ENCODE measurements at places on chromosomes 1 and 21.

DNA sequence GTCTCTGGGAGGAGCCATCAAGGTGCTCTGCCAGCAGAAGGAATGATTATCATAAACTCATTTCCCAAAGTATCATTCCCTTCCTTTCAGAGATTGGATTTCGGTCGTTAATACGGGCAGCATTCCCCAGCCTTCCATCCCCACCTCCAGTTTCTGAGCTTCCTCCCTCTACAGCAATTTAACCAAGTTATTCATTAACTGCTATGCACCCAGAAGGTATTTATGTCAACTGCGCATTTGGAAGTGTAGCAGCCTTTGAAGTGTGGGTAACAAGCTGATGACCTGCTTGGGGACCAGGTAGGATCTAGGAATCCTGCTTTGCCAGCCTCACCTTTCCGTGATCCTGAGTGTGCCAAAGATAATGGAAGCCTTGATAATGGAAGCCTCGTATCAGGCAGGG, 172.4 kb upstream of the IGSF21 start:
- DNase-seq: no peak
- no peak overlapping the region for H3K27ac ChIP-seq
- no peak overlapping the region for H3K4me3 ChIP-seq
- peaks cover 46% of the 10 kb centered on the region for H3K27me3 ChIP-seq
- peaks cover 7% of the 10 kb centered on the region for H3K4me1 ChIP-seq
- no peaks in the 10 kb centered on the region for H3K36me3 ChIP-seq

DNA sequence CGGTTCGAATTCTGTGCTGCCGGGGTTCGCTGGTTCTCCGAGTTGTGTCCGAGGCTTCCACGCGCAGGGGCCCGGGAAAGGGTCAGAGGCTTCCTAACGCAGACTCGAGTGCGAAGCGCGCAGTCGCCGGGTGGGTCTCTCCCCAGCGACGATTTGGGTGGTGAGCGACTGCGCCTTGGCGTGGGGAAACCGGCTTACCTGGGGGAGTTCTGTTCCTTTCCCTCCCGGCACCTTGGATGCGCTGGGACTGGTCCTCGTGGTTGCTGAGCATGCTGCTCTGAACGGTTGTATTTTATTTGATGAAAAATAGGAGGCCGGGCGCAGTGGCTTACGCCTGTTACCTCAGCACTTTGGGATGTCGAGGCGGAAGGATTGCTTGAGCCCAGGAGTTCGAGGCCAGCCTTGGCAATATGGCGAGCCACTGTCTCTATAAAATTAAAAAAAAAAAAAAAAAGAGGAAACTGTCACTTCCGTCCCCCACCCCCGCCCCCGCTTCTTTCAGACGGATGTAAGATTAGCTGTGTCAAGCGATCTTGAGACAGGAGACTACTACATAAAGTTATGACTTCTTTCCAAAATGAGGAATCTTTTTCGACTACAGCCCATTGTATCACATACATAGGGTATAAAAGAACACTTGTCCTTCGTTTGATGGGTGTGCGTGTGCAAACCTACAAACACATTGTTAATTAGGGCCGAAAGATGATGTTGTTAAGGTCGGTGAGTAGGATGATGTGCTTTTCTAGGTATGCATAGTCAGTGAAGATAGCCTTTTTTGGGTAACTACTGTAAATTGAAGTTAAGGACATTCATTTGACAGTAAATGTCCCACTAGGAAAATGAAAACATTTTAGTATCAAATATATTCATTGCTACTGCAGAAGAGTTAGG, at the start of gene CCDC18:
Gene CCDC18 (plus strand): TSS at position 2 of the 891 bp plus-strand sequence. CDS start 2,638 bp downstream, outside the sequence.
- peak within 1 kb of the TSS; percentile 99 for H3K27ac ChIP-seq
- H3K27me3 ChIP-seq: no peaks in the 10 kb centered on the region
- H3K36me3 ChIP-seq: peaks cover 2% of the 10 kb centered on the region
- H3K4me1 ChIP-seq: peaks cover 13% of the 10 kb centered on the region

DNA sequence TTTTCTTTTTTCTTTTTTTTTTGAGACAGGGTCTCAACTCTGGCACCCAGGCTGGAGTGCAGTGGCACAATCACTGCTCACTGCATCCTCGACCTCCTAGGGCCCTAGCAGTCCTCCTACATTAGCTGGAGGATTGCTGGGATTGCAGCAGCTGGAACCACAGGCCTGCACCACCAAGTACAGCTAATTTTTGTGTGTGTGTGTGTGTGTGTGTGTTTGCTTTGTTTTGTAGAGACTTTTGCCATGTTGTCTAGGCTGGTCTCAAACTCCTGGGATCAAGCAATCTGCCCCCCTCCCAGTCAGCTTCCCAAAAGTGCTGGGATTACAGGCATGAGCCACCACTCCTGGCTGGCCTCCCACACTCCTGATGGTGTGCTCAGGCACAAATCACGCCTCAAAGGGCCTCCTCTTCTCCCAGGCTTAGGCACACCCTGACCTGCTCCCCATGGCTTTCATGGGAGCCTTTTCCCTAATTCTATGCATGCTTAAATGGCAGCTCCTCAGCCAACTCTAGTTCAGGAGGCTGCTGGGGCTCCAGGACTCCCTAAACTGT, 9.4 kb downstream of the FAM229A start:
- peak overlapping the region; percentile 86 for H3K4me3 ChIP-seq
- H3K4me1 ChIP-seq: peaks cover 13% of the 10 kb centered on the region
- peaks cover 2% of the 10 kb centered on the region for H3K36me3 ChIP-seq
- no peaks in the 10 kb centered on the region for H3K27me3 ChIP-seq

DNA sequence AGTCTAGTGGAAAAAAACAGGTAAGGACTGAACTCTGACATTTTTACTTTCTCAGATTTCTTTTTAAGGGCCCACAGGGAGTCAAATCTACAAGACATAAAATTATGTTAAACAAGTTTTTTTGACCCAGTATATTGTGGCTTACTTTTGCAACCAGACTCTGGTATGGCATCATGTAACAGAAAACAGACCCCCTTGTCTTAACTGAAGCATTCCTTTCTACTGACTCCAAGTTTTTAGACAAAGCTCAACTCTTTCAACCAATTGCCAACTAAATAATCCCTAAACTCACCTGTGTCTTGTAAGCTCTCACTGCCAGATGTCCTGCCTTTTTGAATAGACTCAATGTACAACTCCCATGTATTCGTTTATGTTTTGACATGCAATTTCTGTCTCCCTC, 64.3 kb downstream of the FASLG start:
- no peak for DNase-seq
- no peaks in the 10 kb centered on the region for H3K36me3 ChIP-seq
- H3K4me3 ChIP-seq: no peak overlapping the region
- peaks cover 2% of the 10 kb centered on the region for H3K27me3 ChIP-seq
- H3K27ac ChIP-seq: no peak overlapping the region

DNA sequence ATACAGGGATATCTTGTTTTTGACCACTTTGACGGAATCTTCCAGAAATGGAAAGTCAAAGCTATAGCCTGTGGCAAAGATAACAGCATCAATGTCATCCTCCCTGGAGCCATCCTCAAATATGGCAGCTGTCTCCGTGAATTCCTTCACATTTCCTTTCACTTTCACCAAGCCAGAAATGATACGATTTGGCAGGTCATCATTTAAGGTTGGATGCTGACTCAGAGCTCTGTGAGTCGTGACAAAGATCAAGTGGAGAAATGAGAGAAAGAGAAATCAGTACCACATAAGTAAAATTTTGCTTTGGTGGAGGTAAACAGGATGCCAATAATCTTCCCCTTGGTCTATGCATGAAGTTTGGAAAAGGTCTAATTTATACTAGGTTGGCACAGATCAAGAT, 23.9 kb downstream of the FMO5 start:
- H3K27ac ChIP-seq: no peak overlapping the region
- H3K4me1 ChIP-seq: peaks cover 7% of the 10 kb centered on the region
- no peaks in the 10 kb centered on the region for H3K27me3 ChIP-seq
- no peak for DNase-seq
- H3K36me3 ChIP-seq: peaks cover 15% of the 10 kb centered on the region

Measured in progenitor cell of endocrine pancreas (in vitro differentiated cells).